ENCODE measurements at places on chromosomes 6 and 20. TPM values are rescaled to one million over a fixed set of nuclear protein-coding genes. Genes with fewer than 3 reads are reported as not detected.

DNA sequence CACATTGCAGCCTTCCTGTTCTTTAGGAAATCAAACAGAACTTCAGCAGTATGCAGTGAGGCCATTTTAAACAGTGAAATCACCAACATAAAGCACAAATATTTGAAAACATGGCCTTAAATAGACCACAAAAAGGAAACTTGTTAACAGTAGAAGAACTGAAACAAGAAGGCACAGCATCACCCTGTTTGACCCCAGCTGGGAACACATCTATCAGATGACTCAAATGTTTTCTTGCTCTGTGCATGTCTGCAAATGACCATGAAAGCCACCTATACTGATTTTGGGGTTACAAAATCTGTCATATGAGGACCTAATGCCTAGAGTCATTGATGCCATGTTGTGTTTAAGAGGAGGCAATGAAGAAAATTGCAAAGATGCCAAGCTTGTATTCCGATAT is 123.8 kb upstream of the ADGRF1 start:
- 0 out of 2 replicates have a peak, but pooled peaks cover 8% of the 10 kb centered on the region for H3K4me1 ChIP-seq
- H3K36me3 ChIP-seq = no peaks in the 10 kb centered on the region
- no peak overlapping the region for H3K4me3 ChIP-seq
- DNase-seq = no peak

DNA sequence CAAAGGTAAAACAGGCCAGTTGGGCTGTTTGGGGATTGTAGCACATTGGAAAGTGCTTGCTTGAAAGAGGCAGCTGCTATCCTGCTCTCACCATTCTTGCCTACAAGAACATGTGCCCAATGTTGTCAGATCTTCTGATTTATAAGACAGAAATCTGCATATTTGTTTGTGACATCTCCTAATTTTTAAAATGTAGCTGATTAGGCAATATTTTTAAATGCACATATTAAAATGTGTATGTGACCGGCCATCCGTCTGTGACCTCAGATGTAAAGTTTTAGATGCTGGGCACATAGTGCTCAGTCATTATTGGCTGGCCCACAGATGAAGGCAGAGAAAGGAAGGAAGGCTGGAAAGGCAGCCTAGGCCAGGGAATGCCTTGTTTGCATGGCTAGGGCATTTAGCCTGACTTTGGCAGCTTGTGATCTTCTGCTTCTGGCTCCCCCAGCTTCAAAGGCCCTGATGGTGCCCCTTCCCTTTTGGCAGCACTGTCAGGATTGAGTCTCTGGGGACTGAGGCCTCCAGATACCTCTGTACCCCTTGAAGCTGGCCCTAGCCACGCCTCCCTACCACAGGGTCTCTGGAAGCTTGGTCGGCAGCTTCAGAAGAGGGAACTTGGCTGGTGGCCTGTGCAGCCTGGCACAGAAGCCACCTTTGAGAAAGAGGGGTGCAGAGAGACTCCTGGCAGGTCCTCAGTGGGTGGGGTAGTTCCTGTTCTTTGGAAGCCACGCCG is 6.4 kb downstream of the SNPH start:
- H3K27me3 ChIP-seq = no peaks in the 10 kb centered on the region
- H3K36me3 ChIP-seq = peaks cover 2% of the 10 kb centered on the region
- H3K27ac ChIP-seq = no peak overlapping the region
- no peak for DNase-seq
- H3K4me1 ChIP-seq = no peaks in the 10 kb centered on the region

DNA sequence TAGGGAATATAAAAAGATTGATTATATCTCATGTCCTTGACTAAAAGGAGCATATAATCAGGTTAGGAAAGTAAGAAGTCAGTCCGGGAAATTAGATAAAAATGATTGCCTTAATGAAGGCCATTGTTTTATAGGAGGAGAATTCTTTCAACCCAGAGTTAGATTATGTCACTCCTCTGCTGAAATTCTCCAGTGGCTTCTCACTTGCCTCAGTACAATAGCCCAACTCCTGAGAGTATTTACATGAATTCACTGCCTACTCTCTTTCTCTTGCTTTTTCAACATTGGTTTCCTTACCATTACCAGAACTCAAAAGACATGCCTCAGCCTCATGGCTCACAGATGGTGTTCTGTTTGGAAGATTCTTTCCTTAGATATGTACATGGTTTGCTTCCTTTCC is 114.9 kb downstream of the EPHA7 start:
- no peaks in the 10 kb centered on the region for H3K4me1 ChIP-seq
- H3K4me3 ChIP-seq = no peak overlapping the region
- H3K27ac ChIP-seq = no peak overlapping the region
- H3K36me3 ChIP-seq = no peaks in the 10 kb centered on the region
- H3K27me3 ChIP-seq = no peaks in the 10 kb centered on the region

DNA sequence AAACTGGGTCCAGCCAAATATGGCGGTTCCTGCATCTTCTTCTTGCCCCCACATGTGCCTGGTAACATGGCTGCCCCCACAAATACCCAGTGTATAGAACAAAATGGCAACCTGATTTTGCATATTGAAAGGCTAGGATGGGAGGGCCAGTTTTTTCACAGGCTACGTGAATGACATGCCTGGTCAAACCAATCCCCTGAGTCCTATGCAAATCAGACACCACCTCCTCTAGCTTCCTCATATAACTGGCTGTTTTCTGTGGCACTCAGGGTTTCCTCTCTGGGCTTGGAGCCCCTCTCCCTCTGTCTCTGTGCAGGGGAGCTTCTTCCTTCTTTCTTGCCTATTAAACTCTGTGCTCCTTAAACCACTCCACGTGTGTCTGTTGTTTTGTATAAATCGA is 372.1 kb downstream of the KIF16B start:
- no peaks in the 10 kb centered on the region for H3K27me3 ChIP-seq
- H3K27ac ChIP-seq = no peak overlapping the region
- H3K4me3 ChIP-seq = no peak overlapping the region
- no peaks in the 10 kb centered on the region for H3K36me3 ChIP-seq

BCKDHB gene
- total RNA-seq = 15.1 TPM

Data from SJSA1 (cell line).